Fibroblast of skin of left biceps (primary cell): ENCODE measurements at places on chromosomes 13 and 19.

GRCh38 chr19:56333506-56333905, 18.9 kb upstream of the ZSCAN5A start:
- peak; percentile 4 for DNase-seq

DNA sequence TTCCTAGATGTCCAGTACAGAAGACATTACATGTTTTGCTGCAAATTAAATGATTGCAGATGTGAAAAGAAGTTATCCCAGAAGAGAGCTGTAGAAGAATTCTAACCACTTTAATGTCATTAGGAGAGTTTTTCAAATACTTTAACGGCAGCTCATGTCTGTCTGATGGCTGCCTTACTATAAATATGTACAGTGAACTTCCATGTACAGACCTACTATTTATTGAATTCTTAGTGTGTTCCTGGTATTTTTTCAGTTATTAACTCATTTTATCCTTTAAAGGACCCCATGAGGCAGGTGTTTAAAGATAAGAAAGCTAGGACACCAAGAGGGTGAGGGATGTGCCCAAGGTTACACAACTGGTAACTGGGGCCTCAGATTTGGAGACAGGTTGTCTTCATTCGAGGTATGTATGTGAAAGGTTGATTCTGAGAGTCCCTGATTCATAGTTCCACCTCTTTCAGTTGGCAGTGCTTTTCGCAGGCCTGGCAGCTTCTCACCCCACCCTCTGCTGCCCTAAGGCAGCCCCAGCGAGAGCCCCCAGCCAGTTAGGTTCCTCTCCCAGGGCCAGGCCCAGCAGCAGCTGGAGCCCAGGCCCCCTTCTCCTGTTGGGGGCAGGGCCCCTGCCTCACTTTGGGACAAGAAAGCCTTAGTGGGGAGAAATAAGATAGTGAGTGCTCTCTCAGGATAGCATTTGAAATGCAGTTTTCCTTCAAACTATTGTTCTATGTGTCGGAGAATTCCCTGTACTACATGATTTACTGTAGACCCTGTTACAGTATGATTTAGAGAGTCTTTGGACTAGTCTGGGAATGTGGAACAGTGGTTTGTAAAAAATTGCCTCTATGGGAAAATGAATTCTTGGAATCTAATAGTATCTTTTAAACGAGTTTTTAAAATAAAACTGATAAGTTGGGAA, 67.7 kb upstream of the TEX29 start:
- peak; percentile 59 for DNase-seq

GRCh38 chr13:24682353-24682752, 2.1 kb downstream of the ATP12A start:
- DNase-seq = no peak

GRCh38 chr13:44920013-44920412, 69.3 kb downstream of the NUFIP1 start:
- DNase-seq = no peak

DNA sequence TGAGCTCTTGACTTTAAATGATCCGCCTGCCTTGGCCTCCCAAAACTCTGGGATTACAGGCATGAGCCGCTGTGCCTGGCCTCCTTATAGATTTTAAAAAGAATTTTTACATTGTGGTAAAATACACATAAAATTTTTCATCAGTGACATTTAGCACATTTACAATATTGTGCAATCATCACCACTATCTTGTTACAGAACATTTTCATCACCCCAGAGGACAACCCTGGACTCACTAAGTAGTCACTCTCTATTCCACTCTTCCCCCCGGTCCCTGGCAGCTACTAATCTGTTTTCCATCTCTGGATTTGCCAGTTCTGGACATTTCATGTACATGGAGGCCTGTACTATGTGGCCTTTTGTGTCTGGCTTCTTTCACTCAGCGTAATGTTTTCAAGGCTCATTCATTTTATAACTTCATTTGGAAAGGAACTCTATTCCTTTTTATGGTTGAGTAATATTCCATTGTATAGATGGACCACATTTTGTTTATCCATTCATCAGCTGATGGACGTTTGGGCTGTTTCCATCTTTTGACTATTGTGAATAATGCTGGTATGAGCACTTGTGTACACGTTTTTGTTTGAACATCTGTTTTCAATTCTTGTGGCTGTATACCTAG, 19.9 kb downstream of the MEGF8 start:
- peak; percentile 29 for DNase-seq

GRCh38 chr13:77760893-77761292, 63.4 kb downstream of the SLAIN1 start:
- DNase-seq = no peak

DNA sequence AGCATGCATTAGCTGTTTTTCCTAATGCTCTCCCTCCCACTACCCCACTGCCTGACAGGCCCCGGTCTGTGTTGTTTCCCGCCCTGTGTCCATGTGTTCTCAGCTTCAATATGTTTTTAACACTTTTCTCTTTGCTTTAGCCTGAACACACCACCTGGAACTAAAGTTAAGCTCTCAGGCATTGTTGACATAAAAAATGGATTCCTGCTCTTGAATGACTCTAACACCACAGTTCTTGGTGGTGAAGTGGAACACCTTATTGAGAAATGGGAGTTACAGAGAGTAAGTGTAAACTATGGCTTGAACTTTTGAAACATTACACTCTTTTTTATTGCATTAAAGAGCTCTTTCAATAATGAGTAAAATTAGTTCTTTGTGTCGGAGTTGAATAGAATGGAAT, 70.1 kb downstream of the TDRD3 start:
- no peak for DNase-seq

DNA sequence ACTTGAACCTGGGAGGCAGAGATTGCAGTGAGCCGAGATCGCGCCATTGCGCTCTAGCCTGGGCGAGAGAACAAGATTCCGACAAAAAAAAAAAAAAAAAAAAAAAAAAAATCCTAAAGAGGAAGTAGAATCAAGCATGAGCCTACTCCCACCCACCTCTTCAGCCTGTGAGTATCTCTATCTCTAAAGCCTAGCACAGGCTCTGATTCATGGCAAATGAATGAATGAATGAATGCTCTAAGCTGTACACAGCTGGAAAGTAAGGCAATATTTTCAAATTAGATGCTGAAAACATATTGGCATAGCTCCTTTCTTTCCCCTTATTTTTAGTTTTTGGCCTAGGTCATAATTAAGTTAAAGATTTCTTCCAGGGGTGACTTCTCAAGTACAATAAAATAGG, 35.7 kb upstream of the FAM216B start:
- DNase-seq = no peak

DNA sequence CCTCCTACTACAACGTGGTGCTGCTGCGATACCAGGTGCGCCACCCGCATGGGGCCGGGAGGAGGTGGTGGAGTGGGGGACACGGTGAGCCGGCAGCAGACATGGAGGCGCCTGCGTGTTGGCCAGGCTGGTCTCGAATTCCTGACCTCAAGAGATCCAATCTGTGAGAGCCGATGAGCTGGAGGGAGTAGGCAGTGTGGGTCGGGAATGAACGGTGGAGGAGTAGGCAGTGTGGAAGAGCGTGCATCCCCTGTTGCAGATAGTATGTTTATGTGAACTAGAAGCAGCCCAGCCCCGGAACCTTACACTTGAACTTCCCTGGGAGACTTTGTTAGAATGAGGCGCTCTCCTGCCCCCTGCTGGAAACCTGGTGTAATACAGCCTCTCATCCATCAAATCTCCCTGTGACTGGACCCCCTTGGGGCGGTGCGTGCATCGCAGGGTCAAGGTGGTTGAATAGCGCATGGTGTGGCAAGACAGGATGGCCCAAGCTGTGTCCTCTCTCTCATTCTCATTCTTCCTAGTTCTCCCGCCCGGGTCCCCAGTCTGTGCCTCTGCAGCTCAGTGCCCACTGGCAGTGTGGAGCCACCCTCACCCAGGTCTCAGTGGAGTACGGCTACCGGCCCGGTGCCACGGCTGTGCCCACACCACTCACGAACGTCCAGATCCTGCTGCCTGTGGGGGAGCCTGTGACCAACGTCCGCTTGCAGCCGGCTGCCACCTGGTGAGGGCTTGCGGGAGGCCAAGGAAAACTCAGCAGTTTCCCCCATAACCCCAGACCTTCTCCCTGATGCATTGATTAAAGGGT, 10.5 kb upstream of the B3GNT3 start:
- DNase-seq = no peak

- DNase-seq = no peak
Measured at GRCh38 chr19:32865326-32865725, 4.2 kb downstream of the SLC7A9 start.

GRCh38 chr19:57171551-57172081, 4.3 kb upstream of the DUXA start:
- no peak for DNase-seq

GRCh38 chr19:16160445-16160942, 12.8 kb downstream of the CIB3 start:
- no peak for DNase-seq
